Kidney epithelial cell (primary cell): ENCODE measurements at places on chromosomes 6 and 20. TPM values are rescaled to one million over a fixed set of nuclear protein-coding genes. Genes with fewer than 3 reads are reported as not detected.

DNA sequence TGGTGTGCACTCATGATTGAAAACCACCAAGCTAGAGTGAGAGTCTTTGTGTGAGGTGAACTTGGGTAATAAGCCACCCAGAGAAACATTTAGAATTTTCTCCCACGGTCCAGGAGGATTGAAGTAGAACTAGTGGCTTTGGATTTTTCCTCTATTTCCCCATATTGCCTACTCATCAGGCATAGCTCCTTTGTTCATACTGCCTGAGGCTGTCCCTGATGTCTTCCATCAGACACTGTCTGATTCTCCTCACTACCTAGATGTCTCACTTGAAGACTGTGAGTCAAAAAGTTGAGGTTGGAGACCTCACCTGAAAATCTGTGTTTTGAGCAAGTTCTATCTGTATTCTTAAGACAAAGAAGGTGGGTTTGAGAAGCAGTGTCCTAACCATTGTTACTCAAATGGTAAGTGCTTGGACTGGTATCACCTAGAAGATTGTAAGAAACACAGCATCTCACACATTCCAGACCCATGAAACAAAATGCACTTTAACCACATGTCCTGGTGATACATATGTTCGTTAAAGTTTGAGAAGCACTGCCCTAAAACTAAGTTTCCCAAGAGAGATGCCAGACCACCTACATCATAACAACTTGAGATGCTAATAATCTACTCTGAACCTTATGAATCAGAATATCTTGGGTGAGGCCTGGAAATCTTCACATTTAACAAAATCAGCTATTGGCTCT lies 523.4 kb upstream of the BTBD3 start:
- DNase-seq = peak; percentile 39

ZC3H12D gene
- total RNA-seq = not detected in 2 replicates

DNA sequence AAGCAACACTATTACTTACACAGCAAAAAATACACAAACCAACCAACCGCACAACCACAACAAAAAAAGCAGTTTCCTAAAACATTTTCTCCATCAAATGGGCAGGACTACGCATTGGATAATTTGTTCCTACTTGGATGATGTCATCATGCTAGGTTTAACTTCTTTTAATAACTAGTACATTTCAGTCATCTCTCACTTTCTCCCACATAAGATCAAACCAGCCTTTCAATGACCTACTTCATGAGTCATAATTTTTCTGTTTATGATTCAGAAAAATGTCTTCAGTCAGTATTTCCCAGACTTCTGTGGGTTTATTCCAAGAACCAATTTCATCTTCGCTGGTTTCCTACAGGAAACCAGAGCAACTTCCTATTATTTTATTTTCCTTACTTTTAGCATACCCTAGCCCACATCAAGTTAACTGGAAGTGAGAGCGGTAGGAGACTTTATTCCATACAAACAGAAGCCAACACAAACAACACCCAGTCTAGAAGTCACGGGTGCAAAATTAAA lies 134.2 kb downstream of the GMDS start:
- no peak for DNase-seq

PGM3 gene
- 26.3 and 35.3 TPM in 2 replicates for total RNA-seq

- DNase-seq = no peak
Observed at GRCh38 chr20:53895385-53895755, 175.0 kb downstream of the BCAS1 start.
